ENCODE measurements at places on chromosomes 1 and 21.

DNA sequence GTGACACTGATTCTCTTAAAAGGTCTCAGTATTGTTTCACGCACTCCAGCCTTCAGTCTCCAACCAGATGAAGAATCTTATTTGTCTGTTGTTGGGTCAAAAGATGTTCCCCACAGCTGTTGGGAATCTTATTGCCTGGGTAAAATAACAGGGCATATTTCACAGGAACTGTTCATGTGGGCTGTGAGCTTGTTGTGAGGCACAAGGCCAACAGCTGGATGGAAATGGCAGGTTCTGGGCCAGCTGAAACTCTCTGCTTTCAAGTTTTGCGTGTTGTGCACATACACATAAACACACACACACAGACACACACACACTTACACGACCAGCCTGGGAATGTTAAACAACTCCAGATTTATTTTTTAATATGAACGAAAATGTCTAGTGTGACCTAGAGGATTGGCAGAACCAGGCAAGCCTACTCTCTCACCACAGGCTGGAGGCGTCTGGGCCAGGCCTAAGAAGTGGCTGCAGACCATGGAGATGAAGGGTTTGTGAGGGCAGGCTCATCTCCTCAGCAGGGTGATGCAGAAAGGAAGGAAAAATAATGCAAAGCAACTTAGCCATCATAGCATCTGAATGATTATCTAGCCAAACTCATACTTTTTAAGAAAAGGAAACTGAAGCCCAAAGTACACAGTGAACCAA lies 357.0 kb downstream of the TTLL7 start:
- DNase-seq = no peak

DNA sequence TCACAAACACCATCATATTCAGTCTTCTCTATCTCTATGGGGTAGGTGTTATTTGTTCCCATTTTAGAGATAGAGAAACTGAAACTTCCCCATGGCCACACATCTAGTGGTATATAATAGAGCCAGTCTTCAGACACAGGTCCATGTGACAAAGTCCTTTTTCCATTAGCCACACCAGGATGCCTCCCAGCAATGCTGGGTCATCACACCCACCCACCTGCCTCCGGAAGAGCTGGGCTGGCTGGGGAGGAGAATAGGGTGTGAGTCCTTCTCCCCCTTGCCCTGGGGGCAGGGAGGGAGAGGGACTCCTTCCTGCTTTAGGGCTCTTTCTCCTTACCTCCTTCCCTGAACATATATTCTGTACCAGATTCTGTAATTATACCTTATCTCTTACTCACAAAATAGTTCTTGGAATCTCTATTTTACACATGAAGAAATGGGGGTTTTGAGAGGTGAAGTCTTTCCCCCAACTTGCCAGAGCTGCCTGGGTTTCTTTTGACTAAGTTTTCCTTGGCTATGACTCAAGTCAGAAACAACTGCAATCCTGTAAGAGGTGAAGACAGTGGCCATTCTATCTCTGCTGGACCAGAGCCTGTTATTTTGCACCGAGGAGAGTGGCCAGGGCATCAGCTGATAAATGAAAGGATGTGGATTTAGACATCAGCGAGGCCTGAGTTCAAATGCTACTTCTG lies 30.0 kb downstream of the SOX13 start:
- peak; percentile 36 for DNase-seq

DNA sequence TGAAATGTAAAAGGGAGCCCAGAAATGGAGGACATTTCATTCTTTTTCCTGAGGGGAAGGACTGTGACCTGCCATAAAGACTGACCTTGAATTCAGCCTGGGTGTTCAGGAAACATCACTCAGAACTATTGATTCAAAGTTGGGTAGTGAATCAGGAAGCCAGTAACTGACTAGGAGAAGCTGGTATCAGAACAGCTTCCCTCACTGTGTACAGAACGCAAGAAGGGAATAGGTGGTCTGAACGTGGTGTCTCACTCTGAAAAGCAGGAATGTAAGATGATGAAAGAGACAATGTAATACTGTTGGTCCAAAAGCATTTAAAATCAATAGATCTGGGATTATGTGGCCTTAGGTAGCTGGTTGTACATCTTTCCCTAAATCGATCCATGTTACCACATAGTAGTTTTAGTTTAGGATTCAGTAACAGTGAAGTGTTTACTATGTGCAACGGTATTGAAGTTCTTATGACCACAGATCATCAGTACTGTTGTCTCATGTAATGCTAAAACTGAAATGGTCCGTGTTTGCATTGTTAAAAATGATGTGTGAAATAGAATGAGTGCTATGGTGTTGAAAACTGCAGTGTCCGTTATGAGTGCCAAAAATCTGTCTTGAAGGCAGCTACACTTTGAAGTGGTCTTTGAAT lies 2.9 kb downstream of the RGS2 start:
- DNase-seq = no peak

- DNase-seq = no peak
Measured at GRCh38 chr1:78301141-78301540, 189.6 kb upstream of the PTGFR start.

GRCh38 chr1:116396769-116397168 lies 23.7 kb downstream of the ATP1A1 start:
- DNase-seq = no peak

DNA sequence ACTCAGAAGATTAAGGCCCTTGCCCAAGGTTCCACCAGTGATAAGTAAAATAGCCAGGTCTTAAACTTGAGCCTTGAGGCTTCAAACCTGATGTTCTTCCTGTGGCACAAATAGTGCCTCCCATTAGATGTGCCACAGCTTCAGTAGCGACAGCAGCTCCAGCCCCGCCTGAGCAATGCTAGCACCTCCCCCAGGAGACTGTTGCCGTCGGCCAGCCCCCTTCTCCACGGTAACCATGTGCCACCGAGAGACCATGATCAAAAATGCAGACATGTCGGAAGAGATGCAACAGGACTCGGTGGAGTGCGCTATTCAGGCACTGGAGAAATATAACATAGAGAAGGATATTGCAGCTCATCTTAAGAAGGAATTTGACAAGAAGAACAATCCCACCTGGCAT lies 32.2 kb downstream of the KLHDC7A start:
- DNase-seq = no peak

DNA sequence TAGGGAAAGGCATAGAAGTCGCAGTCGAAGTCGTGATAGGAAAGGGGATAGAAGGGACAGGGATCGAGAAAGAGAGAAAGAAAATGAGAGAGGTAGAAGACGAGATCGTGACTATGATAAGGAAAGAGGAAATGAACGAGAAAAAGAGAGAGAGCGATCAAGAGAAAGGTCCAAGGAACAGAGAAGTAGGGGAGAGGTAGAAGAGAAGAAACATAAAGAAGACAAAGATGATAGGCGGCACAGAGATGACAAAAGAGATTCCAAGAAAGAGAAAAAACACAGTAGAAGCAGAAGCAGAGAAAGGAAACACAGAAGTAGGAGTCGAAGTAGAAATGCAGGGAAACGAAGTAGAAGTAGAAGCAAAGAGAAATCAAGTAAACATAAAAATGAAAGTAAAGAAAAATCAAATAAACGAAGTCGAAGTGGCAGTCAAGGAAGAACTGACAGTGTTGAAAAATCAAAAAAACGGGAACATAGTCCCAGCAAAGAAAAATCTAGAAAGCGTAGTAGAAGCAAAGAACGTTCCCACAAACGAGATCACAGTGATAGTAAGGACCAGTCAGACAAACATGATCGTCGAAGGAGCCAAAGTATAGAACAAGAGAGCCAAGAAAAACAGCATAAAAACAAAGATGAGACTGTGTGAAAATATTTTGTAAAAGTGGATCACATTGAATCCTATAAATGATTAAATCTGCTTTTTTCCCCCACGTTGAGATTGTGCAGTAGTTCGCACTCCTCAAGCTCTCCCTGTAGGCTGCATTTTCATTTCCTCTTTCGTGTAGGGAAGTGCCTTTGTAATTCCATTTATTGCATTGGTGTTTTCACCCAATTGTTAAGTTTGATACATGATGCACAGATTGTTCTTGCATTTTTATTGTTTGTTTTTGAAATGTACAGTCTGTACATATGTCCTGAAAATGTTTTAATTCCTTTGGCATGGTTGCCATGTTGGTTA lies 7.5 kb downstream of the PRPF38B start:
- DNase-seq = no peak

GRCh38 chr1:233112186-233113008 lies 162.0 kb downstream of the NTPCR start:
- DNase-seq = no peak

DNA sequence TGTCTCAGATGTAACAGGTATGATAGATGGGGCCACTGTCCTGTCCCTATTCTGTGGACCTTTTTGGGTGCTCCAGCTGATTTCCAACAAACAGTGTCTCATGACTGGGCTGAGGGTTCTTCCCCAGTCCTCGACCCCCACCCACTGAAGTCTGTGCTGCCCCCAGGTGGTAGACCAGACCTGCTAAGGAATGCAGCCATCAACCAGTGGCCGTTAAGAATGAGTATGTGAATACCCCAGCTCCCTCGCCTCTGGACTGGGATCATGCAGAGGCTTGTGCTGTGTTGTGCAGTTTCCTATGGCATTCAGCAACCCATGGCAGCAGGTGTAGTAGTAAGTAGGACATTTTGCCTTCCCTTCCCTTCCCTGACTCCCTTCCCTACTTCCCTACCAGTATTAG lies 183.1 kb upstream of the KAZN start:
- no peak for DNase-seq

DNA sequence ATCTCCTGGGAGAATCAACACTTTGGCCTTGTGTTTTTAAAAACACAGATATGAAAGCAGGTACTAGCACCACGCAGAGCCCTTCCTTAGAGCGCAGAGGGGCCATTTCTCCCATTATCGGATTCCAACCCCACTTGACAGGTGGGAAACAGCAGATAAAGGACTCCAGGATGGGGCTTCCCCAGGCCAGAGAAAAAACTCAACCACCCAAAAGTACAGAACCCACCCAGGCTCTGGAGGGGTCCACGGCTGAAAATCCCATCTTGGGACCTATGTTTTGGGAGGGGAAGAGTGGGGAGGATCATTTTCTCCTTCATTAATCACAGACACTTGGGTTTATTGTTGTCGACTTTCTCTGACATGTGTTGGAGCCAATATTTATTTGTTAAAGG lies 27.1 kb upstream of the COL18A1 start:
- no peak for DNase-seq

GRCh38 chr1:44036409-44037139 lies 5.3 kb upstream of the SLC6A9 start:
- DNase-seq = peak; percentile 21

DNA sequence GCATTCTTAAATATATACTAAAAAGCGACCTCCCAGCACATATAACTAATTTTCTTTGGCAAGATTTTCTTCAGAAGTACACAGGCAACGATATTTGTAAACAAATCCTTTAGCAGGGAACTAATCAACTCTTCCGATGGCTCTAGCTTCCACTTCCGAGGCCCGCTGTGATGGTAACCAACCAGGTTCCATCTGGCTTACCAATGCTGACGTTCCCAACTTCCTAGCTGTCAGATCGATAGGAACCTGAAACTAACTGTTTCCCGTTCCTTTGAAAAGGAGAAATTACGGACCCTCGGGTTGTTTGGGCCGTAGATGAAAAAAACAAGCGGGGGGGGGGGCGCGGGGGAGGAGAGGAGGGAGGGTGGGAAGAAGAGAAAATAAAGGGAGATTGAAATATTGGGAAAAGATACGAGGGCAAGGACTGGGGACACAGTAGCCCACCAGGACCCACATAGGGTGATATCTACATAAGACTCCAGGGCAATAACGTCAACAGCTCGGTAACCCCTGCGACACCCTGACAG lies 513 bp downstream of the GTF2B start:
- DNase-seq = no peak

DNA sequence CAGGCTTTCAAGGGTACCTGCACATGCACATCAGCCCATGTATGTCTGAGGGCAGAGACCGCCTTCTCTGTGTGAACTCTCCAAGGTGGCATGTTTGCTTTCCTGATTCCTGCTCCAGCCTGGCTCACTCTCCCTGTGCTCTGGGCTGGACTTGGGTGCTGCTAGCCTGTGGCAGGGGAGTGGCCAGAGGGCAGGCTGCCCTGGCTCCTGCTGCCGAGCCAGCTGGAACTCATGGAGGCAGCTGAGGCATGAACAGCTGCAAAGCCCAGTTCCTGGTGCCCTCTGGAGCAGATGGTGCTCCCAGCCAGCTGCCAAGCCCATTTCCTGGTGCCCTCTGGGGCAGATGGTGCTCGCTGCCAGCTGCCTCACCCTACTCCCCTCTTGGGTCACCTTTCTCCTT lies 7.6 kb downstream of the UBL4B start:
- DNase-seq = no peak

- DNase-seq = no peak
Measured at GRCh38 chr1:202711949-202712635, 1.8 kb upstream of the SYT2 start.

DNA sequence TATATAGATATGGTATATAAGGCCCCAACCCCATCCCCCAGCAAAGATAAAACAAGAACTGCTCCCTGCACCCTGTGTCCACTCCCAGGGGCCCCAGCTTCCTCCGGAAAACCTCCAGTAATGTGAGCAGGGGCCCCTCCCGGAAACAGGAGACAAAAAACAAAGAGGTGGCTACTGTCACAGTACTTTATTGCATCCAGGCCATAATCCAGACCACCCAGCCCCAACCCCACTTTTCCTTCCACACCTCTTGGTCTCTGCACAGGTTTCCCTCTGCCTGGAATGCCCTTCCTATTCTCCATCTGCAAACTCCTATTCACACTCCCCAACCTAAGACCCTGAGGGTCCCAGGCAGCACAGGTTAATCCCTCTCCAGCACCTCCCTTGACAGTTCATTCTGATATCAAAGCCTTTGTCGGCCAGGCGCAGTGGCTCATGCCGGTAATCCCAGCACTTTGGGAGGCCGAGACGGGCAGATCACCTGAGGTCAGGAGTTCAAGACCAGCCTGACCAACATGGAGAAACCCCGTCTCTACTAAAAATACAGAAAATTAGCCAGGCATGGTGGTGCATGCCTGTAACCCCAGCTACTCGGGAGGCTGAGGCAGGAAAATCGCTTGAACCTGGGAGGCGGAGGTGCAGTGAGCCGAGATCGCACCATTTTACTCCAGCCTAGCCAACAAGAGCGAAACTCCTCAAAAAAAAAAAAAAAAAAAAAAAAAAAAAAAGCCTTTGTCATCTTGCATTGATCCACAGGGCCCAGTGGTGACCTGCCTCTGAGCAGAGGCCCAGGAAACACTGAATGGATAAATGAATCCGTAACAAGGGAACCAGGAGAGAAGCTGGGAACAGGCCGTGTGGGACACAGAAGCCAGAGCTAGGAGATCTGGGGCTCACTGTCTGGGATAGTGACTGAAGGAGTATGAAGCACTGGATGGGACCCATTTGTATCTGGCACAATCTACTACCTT lies 2.3 kb upstream of the AUNIP start:
- DNase-seq = no peak

DNA sequence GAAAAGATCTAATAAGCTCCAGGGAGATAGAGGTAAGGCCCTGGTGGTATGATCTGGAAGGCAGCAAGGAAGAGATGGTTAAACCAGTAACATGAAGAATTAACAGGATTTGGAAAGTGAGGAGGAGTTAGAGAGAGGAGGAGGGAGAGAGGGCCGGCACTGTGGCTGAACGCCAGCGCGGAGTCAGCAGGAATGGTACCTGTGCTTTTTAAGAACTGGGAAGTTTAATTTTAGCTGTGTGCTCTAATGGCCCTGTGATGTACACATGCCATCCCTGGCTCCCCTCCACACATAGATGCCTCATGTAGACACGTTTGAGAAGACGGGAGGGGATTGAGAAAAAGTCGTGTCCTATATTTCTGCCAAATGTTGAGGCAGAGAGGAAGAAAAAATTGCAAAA lies 13.8 kb upstream of the AVPR1B start:
- no peak for DNase-seq

GRCh38 chr1:181089017-181089675 lies 646 bp downstream of the IER5 start:
- no peak for DNase-seq

GRCh38 chr1:26530410-26530894 lies 891 bp downstream of the RPS6KA1 start:
- DNase-seq = no peak

- DNase-seq = no peak
Measured at GRCh38 chr1:2967329-2967725, 53.9 kb upstream of the ACTRT2 start.

Data from keratinocyte (primary cell).